IPS DF 6.9 (cell line): ENCODE measurements at places on chromosomes 2 and 18.
A peak's percentile ranks its signal among the peaks of the same experiment; 100 is the strongest.

GRCh38 chr2:136113209-136113971 is 4.6 kb downstream of the CXCR4 start:
- no peak for DNase-seq
- peaks cover 13% of the 10 kb centered on the region for H3K27me3 ChIP-seq
- H3K27ac ChIP-seq: no peak overlapping the region
- H3K4me1 ChIP-seq: 0 out of 2 replicates have a peak, but pooled peaks cover 1% of the 10 kb centered on the region
- no peaks in the 10 kb centered on the region for H3K36me3 ChIP-seq
- H3K4me3 ChIP-seq: no peak overlapping the region

DNA sequence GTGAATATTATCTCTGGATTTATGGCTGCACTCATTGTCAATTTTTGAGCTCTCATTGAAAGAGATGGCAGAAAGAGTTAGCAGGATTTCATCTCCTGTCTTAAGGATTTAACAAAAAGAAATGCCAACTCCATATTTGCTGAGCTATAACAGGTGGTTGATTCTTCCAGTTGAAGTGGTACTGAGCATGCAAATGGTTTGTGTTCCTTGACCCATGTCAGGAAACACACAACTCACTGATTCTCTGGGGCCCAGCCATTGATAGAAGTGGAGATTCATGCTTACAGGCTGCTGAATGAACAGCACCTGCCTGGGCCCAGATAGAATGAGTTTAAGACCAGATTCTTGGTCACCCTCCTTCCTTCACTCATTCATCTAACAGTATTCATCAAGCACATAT is 128.8 kb downstream of the CERS6 start:
- DNase-seq: no peak
- no peaks in the 10 kb centered on the region for H3K36me3 ChIP-seq
- no peak overlapping the region for H3K4me3 ChIP-seq
- H3K27me3 ChIP-seq: no peaks in the 10 kb centered on the region

DNA sequence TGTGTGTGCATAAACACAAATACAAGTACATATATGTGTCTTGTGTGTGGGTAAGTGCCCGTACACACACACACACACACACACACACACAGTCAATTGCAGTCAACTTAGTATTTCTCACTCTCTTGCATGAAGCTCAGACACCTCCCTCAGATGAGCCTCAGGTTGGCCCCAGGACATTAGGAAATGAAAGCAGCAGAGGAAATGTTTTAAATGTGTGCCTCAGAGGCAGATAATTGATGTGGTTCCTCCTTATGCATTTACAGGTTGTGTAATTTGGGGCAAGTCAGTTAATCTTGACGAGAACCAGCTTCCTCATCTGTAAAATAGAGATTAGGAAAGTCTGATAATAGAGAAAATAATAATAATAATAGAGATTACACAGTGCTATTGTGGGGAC is 814.0 kb upstream of the ID2 start:
- DNase-seq: no peak
- peaks cover 2% of the 10 kb centered on the region; the same call in 1 of the 2 replicates for H3K4me1 ChIP-seq
- no peak overlapping the region for H3K4me3 ChIP-seq
- H3K27ac ChIP-seq: no peak overlapping the region
- H3K27me3 ChIP-seq: no peaks in the 10 kb centered on the region
- H3K36me3 ChIP-seq: no peaks in the 10 kb centered on the region; the same call in 1 of the 2 replicates

DNA sequence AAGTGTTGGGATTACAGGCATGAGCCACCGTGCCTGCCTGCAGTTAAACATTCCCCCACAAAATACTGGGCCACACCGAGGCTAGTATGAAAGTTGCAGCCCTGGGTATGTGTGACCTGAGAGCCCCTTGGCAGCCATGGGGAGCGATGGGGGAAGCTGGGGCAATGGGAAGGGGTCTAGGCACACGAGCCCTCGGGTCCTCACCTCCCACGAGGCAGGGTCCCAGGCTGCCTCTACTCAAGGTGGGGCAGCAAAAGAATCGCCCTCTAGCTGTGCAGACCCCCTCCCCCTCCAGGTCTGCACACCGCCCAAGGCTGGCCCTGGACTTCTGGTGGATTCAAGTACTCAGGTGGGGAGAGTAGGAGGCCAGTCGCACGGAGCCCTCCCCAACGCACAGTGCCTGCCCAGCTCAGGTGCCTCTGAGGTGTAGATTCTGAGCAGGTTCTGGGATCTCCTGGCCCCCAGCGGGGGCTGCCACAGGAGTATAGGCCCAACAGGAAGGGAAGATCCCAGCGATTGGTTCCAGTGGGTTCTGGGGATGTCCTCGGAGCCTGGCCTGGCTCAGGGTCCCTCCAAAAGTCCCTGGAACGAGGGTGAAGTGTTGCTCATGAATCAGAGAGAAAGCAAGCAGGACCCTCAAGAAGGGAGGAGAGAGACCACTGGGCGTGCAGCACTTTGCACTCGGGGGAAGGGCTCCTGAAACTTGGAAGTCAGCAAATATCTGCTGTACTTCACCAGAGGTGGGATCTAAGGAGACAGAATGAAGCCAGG is 2.6 kb downstream of the GPR35 start:
- no peaks in the 10 kb centered on the region for H3K4me1 ChIP-seq
- no peaks in the 10 kb centered on the region for H3K27me3 ChIP-seq

GRCh38 chr2:228916416-228917090 is 354.5 kb downstream of the PID1 start:
- no peaks in the 10 kb centered on the region for H3K4me1 ChIP-seq
- DNase-seq: no peak
- no peak overlapping the region for H3K4me3 ChIP-seq
- no peaks in the 10 kb centered on the region for H3K27me3 ChIP-seq
- H3K27ac ChIP-seq: no peak overlapping the region
- H3K36me3 ChIP-seq: no peaks in the 10 kb centered on the region

DNA sequence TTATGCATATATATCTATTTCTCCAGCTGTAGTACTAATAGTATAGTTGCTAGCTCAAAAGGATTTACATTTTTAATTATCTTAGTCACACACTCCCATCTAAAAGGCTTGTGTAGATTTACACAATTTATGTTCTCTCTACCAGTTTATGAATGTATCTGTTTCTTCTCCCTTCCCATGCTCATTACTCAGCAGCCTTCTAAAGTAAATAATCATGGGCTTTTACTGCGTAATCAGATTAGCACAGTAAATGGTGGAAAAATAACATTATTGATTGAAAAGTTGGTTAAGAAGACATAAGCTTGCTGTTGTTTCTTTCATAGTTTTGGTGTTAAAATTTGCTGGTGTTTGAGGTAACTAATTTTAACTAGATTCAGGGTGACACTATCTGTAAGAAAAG is 81.8 kb downstream of the PTPN4 start:
- H3K36me3 ChIP-seq: peaks cover under 1% of the 10 kb centered on the region; the same call in 1 of the 2 replicates
- peaks cover 2% of the 10 kb centered on the region; the same call in 1 of the 2 replicates for H3K4me1 ChIP-seq
- no peaks in the 10 kb centered on the region for H3K27me3 ChIP-seq
- DNase-seq: no peak
- H3K27ac ChIP-seq: no peak overlapping the region

DNA sequence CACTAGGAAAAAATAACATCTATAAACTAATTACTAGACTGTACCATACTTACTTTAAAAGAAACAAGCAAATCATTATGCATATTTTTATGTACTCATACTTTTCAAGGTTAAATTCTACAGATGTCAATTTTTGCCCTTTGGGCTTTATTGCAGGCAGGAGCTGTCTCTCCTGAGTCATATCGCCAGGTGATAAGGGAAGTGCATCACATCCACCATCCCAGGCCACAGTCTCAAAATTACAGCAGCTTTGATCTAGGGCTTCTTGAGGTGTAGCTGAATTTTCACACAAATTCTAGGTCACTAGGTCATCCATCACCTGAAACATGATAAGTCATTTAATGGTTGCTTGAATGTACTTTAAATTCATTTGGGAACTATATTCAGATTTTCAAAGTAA is 38.4 kb upstream of the FRZB start:
- H3K27ac ChIP-seq: no peak overlapping the region
- no peaks in the 10 kb centered on the region for H3K4me1 ChIP-seq
- H3K36me3 ChIP-seq: no peaks in the 10 kb centered on the region
- no peaks in the 10 kb centered on the region for H3K27me3 ChIP-seq
- DNase-seq: no peak

- no peaks in the 10 kb centered on the region for H3K36me3 ChIP-seq
- H3K4me3 ChIP-seq: no peak overlapping the region
- peaks cover 2% of the 10 kb centered on the region; the same call in 1 of the 2 replicates for H3K4me1 ChIP-seq
- H3K27ac ChIP-seq: no peak overlapping the region
- DNase-seq: no peak
Measured at GRCh38 chr2:2587354-2587753, 256.3 kb upstream of the MYT1L start.

DNA sequence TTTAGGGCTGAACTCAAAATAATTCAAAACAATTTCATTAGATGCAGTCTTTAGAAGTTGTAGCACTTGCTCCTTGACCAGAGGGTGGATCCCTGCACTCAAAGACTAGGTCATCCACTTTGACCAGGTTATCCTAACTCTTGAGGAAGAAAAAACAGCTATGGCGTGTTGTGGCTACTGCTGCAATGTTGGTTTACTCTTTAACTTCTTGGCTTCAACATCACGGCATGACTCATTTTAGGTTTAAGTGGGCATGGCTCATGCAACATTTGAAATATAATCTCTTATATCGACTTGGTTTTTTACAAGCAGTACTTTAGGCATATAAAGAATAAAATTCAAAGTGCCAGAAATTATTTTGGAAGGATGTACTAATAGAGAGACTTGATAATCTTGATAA is 35.4 kb downstream of the ANKRD29 start:
- no peaks in the 10 kb centered on the region for H3K4me1 ChIP-seq
- no peaks in the 10 kb centered on the region for H3K27me3 ChIP-seq
- DNase-seq: no peak

DNA sequence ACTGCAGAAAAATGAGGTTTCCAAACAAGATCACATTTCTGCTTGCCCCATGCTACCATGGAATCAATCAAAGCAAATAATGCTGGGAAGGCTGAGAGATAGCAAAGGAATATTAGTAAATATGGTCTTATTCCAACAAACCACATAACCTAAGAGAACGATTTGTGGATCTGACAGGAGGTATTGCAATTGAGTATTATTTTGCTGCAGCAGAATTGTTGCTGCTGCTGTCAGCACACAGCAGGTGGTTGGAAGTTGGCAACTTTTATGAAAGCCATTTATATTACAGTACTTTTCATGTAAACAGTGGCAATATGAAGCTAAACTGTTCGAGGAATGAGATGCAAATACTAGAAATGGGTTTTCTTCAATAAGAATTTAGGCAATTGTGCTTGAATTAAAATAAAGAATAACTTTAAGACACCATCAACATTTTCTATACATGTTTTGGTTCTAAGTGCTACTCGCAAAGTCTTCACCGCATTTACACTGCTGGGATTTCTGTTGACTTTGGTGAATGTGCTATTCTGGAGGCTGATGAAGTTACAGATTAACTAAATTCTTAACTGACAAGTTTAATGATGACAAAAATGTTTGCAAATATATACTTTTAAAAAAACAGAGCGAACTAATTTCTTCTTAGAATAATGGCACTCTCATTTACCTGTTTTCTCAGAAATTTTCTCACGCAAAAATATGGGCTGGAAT is 1285.7 kb downstream of the CNTNAP5 start:
- H3K4me1 ChIP-seq: no peaks in the 10 kb centered on the region
- no peaks in the 10 kb centered on the region for H3K36me3 ChIP-seq
- H3K4me3 ChIP-seq: no peak overlapping the region
- no peak for DNase-seq

DNA sequence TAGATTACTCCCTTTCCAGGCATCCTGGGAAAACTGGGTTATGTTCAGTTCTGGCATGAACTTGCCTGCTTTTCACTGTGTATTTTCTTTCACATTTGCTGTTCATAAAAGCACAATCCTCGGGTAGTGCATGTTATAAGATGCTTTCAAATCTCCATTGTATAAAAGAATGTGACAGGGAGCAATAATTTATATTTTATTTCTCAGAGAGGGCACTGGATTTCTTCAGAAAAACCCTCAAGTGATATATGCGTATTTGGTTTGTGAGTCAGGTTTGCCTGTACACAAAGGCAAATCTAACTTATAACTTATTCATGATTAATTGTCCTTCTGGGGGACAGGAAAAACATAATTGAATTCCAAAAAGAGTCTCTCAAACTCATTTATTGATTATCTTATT is 440.7 kb upstream of the MMADHC start:
- no peak for DNase-seq
- H3K36me3 ChIP-seq: no peaks in the 10 kb centered on the region
- no peaks in the 10 kb centered on the region for H3K27me3 ChIP-seq
- H3K4me1 ChIP-seq: no peaks in the 10 kb centered on the region
- H3K4me3 ChIP-seq: no peak overlapping the region
- H3K27ac ChIP-seq: no peak overlapping the region

DNA sequence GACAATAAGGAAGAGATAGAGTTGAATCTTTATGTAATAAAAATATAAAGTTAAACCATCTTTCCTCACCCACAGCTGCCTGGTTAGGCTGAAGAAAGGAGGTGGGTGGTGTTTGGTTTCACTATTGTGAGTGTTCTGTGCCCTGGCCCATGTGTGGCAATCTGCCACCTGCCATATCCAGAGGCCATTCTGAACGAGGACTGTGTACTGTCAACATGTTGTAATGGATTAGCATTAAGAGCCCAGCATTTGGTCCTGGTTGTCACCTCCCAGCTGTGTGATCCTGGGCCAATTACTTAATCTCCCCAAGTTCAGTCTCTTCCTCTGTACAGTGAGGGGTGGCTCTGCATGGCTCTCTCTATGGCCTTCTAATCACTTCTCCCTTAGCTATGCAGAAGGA is 118.2 kb upstream of the SEC11C start:
- no peak overlapping the region for H3K4me3 ChIP-seq
- no peak for DNase-seq
- H3K4me1 ChIP-seq: no peaks in the 10 kb centered on the region
- H3K27me3 ChIP-seq: no peaks in the 10 kb centered on the region
- no peak overlapping the region for H3K27ac ChIP-seq

GRCh38 chr2:65432227-65433190 is at the start of gene SPRED2:
Gene SPRED2 (minus strand): TSS chr2:65432599. CDS start chr2:65431987, 612 bp downstream.
- H3K4me3 ChIP-seq: peak within 1 kb of the TSS; percentile 88
- DNase-seq: peak; percentile 76
- no peak within 1 kb of the TSS for H3K27ac ChIP-seq
- peaks cover 4% of the 10 kb centered on the region; the same call in 1 of the 2 replicates for H3K4me1 ChIP-seq
- no peaks in the 10 kb centered on the region for H3K36me3 ChIP-seq

DNA sequence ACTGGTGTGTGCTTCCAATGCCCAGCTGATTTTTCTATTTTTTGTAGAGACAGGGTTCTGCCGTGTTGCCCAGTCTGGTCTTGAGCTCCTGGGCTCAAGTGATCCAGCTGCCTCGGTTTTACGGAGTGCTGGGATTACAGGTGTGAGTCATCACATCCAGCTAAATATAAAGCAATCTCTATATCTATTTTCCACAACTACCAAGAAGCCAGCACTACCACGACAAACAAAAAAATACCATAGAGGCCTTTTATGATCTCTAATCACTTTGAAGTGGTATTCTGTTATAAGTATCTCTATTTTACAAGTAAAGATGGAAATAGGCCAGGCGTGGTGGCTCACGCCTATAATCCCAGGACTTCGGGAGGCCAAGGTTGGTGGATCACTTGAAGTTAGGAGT is 34.7 kb downstream of the C2orf74 start:
- no peak overlapping the region for H3K27ac ChIP-seq
- no peaks in the 10 kb centered on the region for H3K27me3 ChIP-seq
- no peak overlapping the region; the same call in 1 of the 2 replicates for H3K4me3 ChIP-seq

GRCh38 chr2:195756218-195756942 is 99.4 kb downstream of the SLC39A10 start:
- DNase-seq: no peak
- no peaks in the 10 kb centered on the region for H3K36me3 ChIP-seq
- no peak overlapping the region for H3K27ac ChIP-seq
- H3K4me3 ChIP-seq: no peak overlapping the region
- no peaks in the 10 kb centered on the region for H3K27me3 ChIP-seq
- H3K4me1 ChIP-seq: no peaks in the 10 kb centered on the region
